ENCODE measurements at places on chromosomes 6 and 20. TPM values are rescaled to one million over a fixed set of nuclear protein-coding genes. Genes with fewer than 3 reads are reported as not detected.

ESR1 gene
- 8.2 TPM for total RNA-seq

AKAP12 gene
- total RNA-seq: 161 TPM

SPINT3 gene
- 12.0 TPM for total RNA-seq

HLA-DRA gene
- 47.4 TPM for total RNA-seq

CALHM4 gene
- total RNA-seq: 2.4 TPM

VNN1 gene
- 1.4 TPM for total RNA-seq

MCHR2 gene
- 12.8 TPM for total RNA-seq

ZC2HC1B gene
- total RNA-seq: not detected

JARID2 gene
- 8.4 TPM for total RNA-seq

TRAPPC3L gene
- total RNA-seq: 1.4 TPM

ARFGAP1 gene
- 94.9 TPM for total RNA-seq

SLC22A16 gene
- 1.4 TPM for total RNA-seq

DEFB132 gene
- 2.4 TPM for total RNA-seq

TMC2 gene
- total RNA-seq: 1.4 TPM
